ENCODE measurements at places on chromosomes 5 and 9.

DNA sequence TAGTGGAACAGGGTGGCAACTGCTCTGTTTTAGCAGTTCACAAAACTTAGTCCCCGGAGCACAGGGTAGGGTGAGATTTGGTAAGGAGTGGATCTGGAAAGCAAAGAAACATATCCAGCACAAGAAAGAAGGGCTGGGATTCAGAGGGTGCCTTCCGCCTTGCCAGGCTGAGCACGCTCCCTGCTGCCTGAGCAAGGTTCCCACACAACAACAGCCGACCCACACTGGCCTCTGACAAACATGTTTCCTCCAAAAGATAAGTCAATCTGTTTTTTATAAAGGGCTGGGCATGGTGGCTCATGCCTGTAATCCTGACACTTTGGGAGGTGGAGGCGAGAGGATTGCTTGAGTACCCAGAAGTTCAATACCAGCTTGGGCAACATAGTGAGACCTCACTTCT, 45.8 kb downstream of the RAB3C start:
- DNase-seq, result no peak

- DNase-seq, result no peak
Observed at GRCh38 chr5:77285251-77285841, 74.9 kb downstream of the PDE8B start.

DNA sequence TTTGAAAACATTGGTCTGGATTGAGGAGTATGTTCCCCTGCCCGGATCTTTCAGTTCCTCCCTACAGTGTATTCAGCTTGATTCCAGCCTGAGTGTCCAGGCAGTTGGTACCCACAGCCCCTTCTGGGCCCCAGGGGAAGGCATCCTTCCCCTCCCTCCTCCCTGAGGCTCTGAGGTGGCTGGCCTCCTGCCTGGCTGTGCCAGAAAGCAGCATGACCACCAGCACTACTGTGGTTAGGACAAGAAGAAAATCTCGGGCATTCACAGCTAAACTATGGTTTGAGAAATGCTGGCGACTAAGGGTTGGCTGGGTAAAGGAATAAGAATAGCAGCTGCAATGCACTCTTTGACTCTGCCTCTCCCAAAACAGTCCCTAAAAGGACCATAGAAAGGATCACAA, 84.6 kb upstream of the LIFR start:
- DNase-seq, result no peak

- no peak for DNase-seq
Observed at GRCh38 chr5:96134886-96135285, 173.2 kb upstream of the ELL2 start.
